Activated CD4-positive, alpha-beta T cell treated with anti-CD3 and anti-CD28 coated beads for 36 hours (primary cell): ENCODE measurements at places on chromosomes 4 and X. TPM values are rescaled to one million over a fixed set of nuclear protein-coding genes. Genes with fewer than 3 reads are reported as not detected.

Gene S100P
- 1.9 TPM for total RNA-seq

Gene MBTPS2
- total RNA-seq: 6.9 TPM

Gene CXorf66
- total RNA-seq: not detected

Gene IGBP1
- 44.4 TPM for total RNA-seq

Gene MCUB
- total RNA-seq: 58.2 TPM

Gene XAGE3
- not detected for total RNA-seq

Gene GLRA2
- not detected for total RNA-seq

Gene BBS7
- 16.3 TPM for total RNA-seq

Gene KCTD8
- not detected for total RNA-seq

Gene IGFBP7
- total RNA-seq: not detected

Gene CCDC120
- 3.1 TPM for total RNA-seq

Gene GYG2
- not detected for total RNA-seq

Gene MAOA
- 1.5 TPM for total RNA-seq

Gene ARSJ
- not detected for total RNA-seq

Gene RELL1
- 9.5 TPM for total RNA-seq

Gene SLC25A53
- 5.1 TPM for total RNA-seq

Gene ACE2
- not detected for total RNA-seq

Gene CYP2U1
- total RNA-seq: 2.3 TPM

Gene ACOT9
- 39.9 TPM for total RNA-seq

Gene SNX25
- total RNA-seq: 14.8 TPM

Gene BEX5
- 2.3 TPM for total RNA-seq

Gene SLITRK4
- not detected for total RNA-seq

Gene FOXP3
- 17.9 TPM for total RNA-seq

Gene TLR10
- total RNA-seq: not detected

Gene RTL3
- total RNA-seq: not detected

Gene TRIM61
- total RNA-seq: 1.1 TPM

Gene PCSK1N
- total RNA-seq: 1.3 TPM

Gene ATP2B3
- total RNA-seq: not detected

Gene NUDT10
- 1.6 TPM for total RNA-seq

Gene SNCA
- total RNA-seq: 1.3 TPM

Gene DIPK2B
- total RNA-seq: 0.32 TPM

Gene PCDH7
- total RNA-seq: not detected

Gene PSAPL1
- not detected for total RNA-seq

Gene NHS
- 6.7 TPM for total RNA-seq
